Fibroblast of skin of scalp (primary cell): ENCODE measurements at places on chromosomes 16 and 17.

DNA sequence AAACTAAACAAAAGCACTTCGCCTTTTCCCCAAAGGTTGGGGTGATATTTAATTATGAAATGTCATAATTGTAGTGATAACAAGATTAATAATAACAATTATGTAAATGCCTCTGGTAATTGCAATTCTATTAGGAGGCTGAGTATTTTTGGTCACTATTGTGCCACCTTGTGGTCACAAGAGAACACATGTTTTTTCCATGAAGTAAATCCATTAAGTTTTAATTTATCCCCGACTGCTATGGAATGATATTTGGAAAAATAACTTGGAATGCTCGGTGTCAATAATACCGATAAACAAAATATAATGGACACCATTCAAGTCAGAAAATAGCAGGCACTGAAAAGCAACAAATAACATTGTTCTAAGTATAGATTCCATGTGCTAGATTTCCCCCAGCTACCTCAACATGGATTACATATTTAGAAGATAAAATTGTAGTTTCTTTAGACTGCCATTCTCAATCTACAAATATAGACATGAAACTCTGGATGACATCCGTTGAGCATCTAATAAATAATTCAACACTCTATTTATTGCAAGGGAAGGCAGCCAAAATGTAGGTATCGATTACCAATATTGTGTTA is 25.0 kb upstream of the KCNJ2 start:
- peak; percentile 36 for DNase-seq

- no peak for DNase-seq
Observed at GRCh38 chr17:34979153-34979552, 1.2 kb upstream of the LIG3 start.

GRCh38 chr16:12627394-12627793 is 176.3 kb downstream of the CPPED1 start:
- no peak for DNase-seq

DNA sequence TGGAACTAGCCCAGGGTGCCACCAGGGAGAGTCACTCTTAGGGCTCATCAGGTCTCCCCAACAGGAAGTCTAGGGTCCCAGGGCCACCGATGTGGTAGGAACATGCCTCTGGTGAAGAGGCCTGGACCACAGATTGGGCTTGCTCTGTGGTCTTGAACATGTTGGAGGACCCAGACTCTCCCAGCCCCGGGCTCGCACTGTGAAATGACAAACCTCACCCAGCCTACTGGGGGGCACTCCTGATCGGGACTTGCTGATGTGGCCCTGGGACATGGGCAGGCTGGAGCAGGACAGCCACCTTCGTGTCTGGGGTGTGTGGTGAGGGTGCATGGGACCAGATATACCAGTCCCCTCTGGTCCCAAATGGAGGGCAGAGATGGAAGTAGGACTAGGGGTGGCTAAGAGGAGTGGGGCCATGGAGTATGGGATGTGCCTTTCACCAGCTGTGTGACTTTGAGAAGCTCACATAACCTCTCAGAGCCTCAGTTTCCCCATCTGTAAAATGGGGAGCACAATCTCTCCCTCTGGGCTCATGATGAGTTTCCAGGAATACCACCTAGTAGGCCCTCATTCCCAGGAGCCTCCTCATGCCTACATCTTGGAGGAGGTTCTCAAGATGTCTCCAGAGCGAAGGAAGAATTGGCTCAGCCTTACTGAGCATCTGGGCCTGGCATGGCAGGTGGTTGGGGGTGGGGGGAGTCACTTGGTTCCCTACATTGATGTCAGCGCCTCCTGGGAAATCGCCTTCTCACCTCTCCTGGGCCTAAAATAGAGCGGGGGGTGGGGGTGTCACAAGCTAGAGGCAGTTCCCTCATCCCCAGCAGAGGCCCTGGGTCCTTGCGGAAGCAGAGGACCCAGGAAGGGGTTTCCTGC is 1.5 kb upstream of the ADAM11 start:
- no peak for DNase-seq

- DNase-seq, result no peak
Observed at GRCh38 chr17:15501793-15502192, 34.4 kb upstream of the CDRT4 start.

- DNase-seq, result peak; percentile 72
Observed at GRCh38 chr16:23408242-23408822, 44.7 kb downstream of the COG7 start.

DNA sequence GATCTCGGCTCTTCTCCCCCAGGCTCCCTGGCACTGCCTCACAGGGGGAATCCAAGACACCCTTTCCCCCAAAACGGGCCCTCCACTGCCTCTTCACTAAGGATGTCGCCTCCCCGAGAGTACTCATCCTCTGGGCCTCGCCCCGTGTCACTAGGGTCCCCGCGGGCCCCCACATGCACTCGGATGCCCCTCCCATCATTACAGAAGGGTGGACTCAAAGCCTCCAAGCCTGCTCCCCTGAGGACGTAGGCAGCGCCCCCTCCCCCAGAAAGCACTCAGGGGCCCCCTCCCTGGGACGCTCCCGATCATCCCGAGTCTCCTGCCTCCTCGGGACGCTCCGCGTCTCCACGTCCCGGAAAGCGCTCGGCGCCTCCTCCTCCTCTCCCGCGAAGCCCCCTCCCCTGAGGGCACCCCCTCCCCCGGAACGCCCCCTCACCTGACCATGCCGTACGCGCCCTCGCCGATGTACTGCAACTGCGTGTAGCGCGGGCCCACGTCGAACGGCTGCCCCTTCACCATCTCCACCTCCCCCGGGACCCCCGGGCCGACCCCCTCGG is 338 bp downstream of the MAPK3 start:
- DNase-seq, result no peak

DNA sequence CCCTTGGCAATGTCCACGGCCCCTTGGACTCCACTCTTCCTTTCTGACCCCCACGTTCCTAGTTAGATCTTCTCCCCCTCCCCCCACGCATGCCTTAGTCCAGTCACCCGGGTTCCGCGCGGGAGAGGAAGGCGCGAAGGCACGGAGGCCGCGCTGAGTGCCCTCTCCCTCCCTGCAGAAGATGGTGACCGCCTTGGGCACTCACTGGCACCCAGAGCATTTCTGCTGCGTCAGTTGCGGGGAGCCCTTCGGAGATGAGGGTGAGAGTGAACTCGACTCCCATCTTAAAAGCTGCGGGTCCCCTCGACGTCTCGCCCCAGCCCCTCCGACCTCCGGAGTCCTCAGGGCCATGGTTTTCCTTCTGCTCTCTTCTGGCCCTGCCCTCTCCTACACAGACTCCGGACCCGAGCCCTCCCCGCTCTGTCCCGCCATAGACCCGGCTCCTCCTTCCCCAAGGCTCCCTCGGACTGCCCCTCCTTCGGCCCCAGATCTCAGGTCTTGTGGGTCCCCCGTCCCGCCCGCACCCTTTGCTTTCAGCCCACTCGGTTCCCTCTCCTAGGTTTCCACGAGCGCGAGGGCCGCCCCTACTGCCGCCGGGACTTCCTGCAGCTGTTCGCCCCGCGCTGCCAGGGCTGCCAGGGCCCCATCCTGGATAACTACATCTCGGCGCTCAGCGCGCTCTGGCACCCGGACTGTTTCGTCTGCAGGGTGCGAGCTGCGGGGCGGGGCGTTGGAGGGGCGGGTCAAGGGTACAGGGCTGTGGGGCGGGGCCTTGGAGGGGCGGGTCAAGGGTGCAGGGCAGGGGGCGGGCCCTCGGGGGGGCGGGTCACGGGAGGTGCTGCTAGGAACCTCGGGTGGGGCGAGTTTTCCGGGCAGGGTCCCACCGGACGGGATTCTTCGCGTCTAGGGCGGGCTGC is 4.6 kb downstream of the TGFB1I1 start:
- DNase-seq, result no peak

DNA sequence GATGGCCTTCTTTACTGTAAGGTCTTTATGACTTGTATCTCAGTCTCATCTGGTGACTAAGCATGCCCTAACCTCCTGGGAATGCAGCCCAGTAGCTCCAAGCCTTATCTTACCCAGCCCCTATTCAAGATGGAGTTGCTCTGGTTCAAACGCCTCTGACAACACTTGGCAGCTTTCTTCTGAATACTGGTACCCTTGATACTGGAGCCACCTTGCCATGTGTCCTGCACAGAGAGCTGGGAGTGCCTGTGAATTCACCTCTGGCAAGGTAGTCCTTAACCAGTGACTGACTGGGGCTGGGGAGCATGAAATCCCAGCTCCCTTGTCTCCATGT is 17.2 kb downstream of the NUDT7 start:
- DNase-seq, result no peak

- peak; percentile 90 for DNase-seq
Observed at GRCh38 chr17:60506312-60506711, 19.7 kb downstream of the APPBP2 start.

DNA sequence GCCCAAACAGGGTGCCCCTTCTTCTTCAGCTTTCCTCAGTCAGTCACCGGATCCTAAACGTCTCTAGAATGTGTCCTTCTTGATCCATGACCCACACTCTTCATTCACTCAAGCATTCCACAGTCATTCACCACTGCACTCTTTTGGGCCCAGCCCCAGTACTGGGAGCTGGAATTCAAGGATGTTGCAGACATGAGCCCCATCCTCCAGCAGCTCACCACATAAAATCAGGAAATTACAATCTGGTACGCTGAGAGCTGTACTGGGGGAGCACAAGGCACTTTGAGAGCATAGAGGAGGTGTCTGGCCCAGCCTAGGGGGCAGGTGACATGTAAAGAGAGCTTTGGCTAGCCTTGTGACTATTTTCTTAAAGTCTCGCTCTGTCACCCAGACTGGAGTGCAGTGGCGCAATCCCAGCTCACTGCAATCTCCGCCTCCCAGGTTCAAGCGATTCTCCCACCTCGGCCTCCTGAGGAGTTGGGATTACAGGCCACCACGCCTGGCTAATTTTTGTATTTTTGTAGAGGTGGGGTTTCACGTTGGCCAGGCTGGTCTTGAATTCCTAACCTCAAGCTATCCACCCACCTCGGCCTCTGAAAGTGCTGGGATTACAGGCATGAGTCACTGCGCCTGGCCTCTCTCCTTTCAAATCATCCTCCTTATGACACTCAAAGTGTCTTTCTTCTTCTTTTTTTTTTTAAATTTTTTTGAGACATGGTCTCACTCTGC is 18.7 kb downstream of the CES4A start:
- peak; percentile 25 for DNase-seq

GRCh38 chr17:61443475-61443882 is 8.7 kb upstream of the TBX4 start:
- no peak for DNase-seq

- DNase-seq, result peak; percentile 41
Observed at GRCh38 chr17:38883592-38884526, 14.0 kb downstream of the LASP1 start.

GRCh38 chr16:87575027-87575804 is 27.1 kb upstream of the JPH3 start:
- no peak for DNase-seq

DNA sequence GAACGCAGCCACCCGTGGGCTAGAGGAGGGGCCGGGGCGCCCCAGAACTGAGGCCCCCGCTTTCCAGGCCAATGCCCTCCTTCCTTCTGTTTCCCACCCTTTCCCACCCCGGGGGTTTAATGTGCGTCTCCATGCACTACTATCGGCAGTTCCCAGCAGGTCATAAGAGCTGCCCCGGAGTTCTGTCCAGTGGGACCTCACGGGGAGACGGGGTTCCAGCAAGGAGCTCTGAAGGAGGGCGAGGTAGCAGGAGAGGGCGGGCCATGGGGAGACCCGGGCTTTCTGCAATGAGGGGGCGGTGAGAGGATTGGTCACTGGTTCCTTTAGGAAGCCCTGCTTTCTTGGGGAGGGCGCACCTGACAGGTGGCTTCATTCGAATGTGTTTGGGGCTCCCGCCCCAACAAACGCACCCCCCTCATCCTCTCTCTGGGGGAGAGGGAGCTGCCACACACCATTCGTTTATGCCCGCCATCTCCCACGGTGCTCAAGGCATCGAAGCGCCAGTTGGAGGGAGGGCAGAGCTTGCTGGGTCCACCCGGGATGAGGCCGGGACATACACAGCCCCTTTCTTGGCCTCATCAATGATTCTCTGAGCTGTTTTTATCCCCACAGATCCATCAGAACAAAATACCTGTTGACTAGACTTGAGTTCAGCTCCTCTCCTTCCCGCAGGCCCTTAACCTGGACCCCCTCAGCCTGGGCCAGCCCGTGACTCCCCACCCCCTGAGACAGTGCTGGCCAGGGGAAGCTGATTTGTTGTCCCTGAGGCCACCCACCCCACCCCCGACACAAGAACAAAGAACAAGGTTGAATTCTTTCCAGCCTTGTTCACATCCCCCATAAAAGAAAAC is 44.1 kb downstream of the SLC7A5 start:
- no peak for DNase-seq

- peak; percentile 52 for DNase-seq
Observed at GRCh38 chr17:19728084-19728495, 11.7 kb upstream of the SLC47A2 start.

DNA sequence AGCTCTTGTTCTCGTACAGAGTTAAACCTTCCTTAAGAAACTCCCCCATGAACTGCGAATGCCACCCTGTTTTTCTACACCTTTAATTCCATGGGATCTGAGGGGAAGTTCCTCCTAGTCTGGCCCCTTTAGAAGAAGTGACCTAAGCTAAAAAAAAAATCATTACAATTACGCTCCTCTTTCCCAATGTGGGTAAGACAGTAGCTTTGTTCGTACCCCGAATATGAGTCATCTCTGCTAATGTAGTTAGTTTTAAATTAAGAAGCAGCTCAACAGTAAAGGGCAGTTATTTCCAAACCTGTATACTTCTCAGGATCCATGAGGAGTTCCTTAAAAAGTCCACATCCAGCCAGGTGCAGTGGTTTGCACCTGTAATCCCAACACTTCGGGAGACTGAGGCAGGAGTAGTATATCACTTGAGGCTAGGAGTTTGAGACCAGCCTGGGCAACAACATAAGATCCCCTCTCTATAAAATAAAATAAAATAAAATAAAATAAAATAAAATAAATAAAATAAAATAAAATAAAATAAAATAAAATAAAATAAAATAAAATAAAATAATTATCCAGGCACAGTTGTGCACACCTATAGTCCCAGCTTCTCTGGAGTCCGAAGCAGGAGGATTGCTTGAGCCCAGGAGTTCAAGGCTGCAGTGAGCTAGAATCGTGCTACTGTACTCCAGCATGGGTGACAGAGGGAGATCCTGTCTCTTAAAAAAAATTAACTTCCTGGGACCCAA is 26.1 kb downstream of the RCVRN start:
- DNase-seq, result peak; percentile 51

GRCh38 chr16:56357241-56357764 is 68.0 kb downstream of the AMFR start:
- peak; percentile 71 for DNase-seq

- DNase-seq, result no peak
Observed at GRCh38 chr16:14077918-14078317, 6.8 kb downstream of the MRTFB start.

- DNase-seq, result no peak
Observed at GRCh38 chr16:74950511-74950910, 34.4 kb downstream of the WDR59 start.
